ENCODE measurements at places on chromosomes 7 and 10.
A peak's percentile ranks its signal among the peaks of the same experiment; 100 is the strongest.

- DNase-seq, result no peak
Measured at GRCh38 chr10:63716016-63716580, 194.9 kb downstream of the REEP3 start.

DNA sequence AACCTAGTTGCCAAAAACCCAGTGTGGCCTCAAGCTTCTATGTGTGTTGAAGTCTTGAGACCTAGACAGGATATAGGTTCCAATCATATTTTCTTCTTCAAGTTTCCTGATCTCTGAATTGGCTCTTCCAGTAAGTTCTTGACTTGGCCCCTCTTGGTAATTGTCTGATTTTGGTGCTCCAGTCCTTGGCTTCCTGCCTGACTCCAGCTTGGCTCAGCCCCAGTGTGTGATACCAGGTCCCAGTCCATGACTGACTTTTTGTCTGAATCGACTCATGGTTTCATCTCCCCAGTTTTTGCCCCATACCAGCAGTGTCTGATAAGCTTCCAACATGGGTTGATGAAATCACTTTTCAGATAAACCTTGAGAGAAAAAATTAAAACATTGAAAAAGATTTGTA, 72.3 kb downstream of the FAS start:
- no peak for DNase-seq

- DNase-seq, result no peak
Measured at GRCh38 chr7:40199076-40199802, 64.4 kb downstream of the SUGCT start.

DNA sequence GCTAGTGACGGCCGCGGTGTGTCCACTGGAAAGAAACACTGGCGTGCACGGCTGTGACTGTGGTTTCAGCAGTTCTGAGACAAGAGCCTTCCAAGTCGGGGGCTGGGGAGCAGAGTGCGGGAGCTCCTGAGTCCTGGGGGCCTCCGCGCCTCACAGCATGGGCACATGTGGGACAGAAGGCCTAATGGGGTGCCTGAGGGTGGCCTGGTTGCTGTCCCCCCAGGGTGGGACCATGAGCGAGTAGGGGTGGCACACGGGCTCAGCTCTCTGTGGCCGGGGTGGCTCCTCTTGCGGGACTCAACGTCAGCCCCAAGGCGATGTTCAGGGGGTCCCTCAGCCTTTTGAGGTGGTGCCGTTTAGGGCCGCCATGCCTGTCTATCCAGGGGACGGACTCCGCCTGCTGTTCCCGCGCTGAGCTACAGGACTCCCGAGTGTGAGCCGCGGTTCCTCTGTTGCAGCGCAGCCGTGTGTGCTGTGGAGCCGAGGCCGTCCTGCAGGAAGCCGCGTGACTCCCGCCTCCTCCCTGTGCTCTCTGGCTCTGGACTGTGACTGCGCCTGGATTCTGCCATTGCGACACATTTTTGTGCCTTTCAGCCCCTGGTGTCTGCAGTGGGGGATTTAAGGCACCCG, 23.5 kb upstream of the CHST12 start:
- DNase-seq, result no peak

- DNase-seq, result no peak
Measured at GRCh38 chr7:51259766-51260165, 56.8 kb downstream of the COBL start.

GRCh38 chr10:15571575-15571974, 148.1 kb downstream of the ITGA8 start:
- DNase-seq, result no peak

DNA sequence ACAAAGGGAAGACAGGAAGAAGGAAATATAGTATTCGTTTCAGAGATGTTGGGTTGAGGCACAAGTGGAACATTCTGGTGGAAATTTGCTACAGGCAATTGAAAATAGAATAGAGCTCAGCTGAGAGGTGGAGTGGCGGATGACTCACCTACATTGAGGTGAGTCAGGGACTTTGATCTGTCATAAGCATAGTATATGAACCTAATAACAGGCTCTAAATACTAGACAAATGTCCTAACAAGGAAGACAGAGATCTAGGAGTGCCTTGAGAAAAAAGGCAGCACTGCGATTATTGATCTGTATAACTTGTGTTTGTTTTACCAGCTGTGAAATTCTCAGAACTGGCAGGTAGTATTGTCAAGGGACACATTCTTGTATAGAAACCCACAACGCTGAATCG, 907 bp upstream of the IFRD1 start:
- DNase-seq, result peak; percentile 33

- no peak for DNase-seq
Measured at GRCh38 chr7:94394109-94394436, 622 bp upstream of the COL1A2 start.

DNA sequence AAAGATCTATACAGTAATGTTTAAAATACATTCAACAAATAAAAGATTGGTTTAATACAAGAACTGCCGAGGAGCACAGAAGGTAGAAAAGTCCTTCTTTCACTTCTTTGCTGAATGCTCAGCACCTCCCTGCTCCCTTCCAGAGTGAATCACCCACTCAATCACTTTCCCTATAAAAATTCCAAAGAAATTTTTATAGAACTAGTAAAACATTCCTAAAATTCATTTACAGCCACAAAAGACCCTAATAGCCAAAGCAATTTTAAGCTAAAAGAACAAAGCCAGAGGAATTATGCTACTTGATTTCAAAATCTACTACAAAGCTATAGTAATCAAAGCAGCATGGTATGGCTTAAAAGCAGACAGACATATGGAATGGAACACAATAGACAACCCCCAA, 320.9 kb downstream of the PCLO start:
- DNase-seq, result no peak

GRCh38 chr7:80842022-80842790, 76.6 kb downstream of the SEMA3C start:
- no peak for DNase-seq

DNA sequence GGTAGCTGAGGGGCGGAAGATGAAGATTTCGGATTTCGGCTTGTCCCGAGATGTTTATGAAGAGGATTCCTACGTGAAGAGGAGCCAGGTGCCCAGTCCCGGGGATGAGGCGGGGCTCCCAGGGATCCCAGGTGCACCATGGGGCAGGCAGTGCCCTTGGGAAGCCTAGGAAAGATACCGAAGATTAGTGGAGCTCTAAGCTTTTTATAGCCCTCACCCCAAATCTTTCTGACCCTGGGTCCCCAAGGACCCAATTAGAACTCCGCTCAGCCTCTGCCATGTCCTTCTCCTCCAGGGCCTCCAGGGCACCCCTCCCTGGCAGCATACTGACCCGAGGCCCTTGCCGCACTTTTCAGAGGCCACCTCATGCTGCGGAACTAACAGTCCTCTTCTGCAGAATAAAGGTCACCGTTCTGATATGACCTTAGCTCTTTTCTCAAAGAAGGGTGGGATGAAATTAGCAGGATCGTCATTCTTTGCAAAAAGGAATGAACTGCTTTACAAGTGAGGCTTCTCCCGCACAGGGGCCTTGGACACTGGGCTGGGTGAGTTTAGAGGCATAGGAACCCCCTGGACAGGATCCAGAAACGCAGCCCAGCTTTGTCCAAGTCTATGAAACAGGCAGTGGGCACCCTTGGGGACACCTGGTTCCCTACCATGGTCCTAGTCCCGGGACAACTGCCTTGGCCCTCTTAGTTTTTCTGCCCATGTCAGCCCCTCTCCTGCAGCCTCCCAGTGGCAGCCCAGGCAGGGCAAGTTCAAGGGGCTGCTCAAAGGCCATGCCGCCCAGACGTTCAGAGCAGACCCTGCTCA, 17.9 kb upstream of the CSGALNACT2 start:
- no peak for DNase-seq

- no peak for DNase-seq
Measured at GRCh38 chr10:97567891-97568290, 4.7 kb upstream of the ANKRD2 start.

GRCh38 chr7:1752111-1752510, 82.0 kb downstream of the ELFN1 start:
- DNase-seq, result no peak

DNA sequence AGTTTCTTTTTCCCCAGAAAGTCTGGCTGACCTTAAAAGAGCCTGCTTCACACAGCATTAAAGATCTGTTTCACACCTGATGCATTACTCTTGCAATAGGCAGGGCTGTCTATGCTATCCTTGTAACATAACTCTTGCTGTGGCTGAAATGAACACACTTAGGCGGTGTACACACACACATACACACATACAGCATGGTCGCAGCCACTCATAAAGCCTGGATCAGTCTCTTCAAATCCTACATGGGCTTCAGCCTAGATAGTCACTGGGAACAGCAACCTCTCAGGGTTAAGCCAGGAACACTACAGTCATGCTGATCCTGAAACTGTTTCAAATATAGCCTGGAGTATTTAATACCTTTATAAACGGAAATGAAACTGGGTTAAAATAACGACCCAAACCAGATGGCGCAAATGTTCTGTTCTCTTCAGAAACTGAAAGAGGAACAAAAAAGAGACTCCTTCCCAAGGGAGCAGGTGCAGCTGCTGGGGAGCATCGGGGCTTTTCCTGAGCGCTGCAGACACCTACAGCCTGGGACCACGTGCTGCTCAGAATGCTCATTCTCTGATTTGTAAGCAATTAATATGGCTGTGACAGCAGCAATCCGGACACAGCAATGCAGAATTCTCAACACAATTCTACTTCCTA, 61.0 kb upstream of the SFMBT2 start:
- no peak for DNase-seq

DNA sequence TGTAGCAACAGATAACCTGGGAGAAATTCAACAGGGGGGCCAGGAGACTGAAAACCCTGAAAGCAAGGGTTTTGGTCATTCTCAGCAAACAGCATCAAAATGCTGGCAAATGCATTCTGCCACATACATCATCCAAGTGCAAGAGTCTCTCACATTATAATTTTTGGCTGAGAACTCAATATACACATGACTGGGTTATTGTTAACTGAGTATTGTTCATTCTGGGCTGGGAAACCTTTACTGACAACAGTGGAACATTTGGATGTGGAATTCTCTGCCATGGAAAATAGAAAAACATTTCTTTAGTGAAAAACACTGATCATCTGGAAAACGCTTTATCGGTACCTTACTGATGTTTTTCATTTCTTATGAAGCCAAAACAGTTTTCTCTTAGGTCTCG, 73.1 kb upstream of the MET start:
- DNase-seq, result no peak

- DNase-seq, result no peak
Measured at GRCh38 chr7:79502151-79502550, 48.7 kb upstream of the MAGI2 start.

DNA sequence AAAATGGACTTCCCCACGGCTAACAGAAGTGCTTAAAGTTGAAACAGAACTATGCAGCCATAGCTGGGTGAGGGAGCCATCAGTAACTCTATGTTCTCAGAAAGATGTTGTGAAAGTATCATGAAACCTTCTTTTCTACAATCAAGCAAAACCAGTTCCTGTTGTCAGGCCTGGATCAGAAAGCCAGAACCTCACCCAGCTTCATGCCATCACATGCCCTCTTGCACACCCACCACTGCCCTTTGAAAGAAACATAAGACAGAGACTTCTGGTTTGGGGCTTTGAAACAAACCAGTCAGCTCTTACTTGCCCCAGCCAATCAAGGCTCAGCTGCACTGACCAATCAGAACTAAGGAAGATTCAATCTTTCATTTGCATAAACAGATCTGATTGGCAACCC, 230.8 kb upstream of the FERD3L start:
- no peak for DNase-seq

Data from T-helper 22 cell (primary cell).